Gastrocnemius medialis (tissue), 4 donors: ENCODE measurements at places on chromosomes 16 and 17. TPM values are rescaled to one million over a fixed set of nuclear protein-coding genes. Genes with fewer than 3 reads are reported as not detected.

DNA sequence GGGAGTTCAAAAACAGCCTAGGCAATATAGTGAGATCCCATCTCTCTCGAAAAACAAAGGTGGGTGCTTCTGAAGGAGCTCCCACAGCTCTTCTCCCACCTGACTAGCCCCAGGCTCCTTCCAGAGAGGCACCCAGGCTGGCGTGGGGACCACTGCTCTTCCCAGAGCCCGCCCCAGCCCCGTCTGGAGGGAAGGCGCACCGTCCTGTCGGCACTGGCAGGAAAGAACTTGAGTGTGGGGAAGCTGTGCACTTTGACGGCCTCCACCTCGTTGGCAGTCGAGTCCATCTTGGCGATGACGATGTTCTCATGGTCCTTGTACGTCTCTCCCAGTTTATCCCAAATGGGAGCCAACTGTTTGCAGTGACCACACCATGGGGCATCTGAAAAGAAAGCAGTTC is 10.5 kb upstream of the PPP1R27 start:
- H3K4me3 ChIP-seq, result no peak overlapping the region
- H3K27me3 ChIP-seq, result no peaks in the 10 kb centered on the region
- peaks cover 29% of the 10 kb centered on the region for H3K4me1 ChIP-seq
- no peaks in the 10 kb centered on the region for H3K36me3 ChIP-seq
- DNase-seq, result no peak

ALDH3A2 gene
- 107 TPM for total RNA-seq

GRCh38 chr16:8686879-8687278 is 12.5 kb downstream of the ABAT start:
- H3K4me3 ChIP-seq, result no peak overlapping the region
- DNase-seq, result no peak
- H3K27me3 ChIP-seq, result no peaks in the 10 kb centered on the region
- H3K27ac ChIP-seq, result no peak overlapping the region

- no peak overlapping the region for H3K4me3 ChIP-seq
- H3K27me3 ChIP-seq, result no peaks in the 10 kb centered on the region
- no peaks in the 10 kb centered on the region for H3K4me1 ChIP-seq
- H3K36me3 ChIP-seq, result no peaks in the 10 kb centered on the region
- no peak for DNase-seq
These were observed 91.7 kb upstream of the CACNG3 start for GRCh38 chr16:24164416-24164815.

IGFALS gene
- 0.22 TPM for total RNA-seq
